Activated CD4-positive, CD25-positive, alpha-beta regulatory T cell (primary cell): ENCODE measurements at places on chromosomes 3 and 15.

DNA sequence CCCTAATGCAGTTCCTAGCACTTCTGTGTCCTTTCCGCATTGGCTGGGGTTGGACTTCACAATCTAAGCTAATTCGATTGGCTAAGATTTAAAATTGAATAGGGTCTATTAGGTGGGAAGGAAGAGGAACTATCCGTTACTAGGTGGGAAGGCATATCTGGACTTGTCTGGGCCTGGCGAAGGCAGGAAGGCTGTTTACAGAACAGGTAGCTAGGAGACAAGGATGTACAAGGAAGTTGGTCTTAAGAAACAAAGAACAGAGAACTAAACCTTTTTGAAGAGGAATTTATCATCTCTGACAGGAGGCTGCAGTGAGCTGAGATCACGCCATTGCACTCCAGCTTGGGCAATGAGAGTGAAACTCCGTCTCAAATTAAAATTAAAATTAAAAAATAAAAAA lies 17.3 kb upstream of the ATG7 start:
- DNase-seq: no peak

GRCh38 chr3:124306665-124307064 lies 314.7 kb upstream of the ROPN1 start:
- DNase-seq: no peak

DNA sequence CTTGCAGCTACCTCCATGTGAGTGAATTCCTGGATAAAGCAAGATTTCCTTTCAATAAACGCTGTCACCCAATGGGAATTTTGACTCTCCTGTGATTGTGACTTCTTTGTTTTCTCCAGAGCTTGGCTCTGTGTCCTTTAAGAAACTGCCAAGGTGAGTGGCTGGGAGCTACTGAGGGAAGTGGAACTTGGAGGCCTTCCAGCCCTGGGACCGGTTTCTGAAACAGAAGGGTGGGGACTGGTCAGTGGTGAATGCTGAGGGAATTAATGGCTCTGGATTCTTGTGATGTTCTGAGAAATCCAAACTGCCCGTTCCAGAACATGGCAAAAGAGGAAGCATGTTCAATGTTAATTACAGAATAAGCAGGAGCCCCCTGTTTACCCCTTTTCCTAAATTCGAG lies 41.1 kb upstream of the MYZAP start:
- no peak for DNase-seq

DNA sequence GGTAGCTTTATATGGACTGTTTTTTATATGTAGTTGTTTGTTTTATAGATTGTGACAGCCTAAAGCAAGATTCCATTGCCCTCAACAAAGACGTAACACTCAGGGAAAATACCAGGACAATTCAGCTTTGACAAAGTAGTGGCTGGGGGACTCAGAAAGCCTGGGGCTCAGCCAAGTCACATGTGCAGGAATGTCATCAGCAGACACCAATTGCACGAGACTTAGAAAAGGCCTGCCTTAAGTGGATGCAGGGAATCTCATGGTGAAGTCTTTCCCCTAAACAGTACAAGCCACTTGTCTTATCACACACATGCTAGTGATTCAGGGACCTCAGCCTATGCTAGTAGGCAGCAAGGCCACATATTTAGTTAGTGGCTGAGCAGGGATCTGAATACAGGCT lies 381.8 kb upstream of the THBS1 start:
- DNase-seq: no peak

DNA sequence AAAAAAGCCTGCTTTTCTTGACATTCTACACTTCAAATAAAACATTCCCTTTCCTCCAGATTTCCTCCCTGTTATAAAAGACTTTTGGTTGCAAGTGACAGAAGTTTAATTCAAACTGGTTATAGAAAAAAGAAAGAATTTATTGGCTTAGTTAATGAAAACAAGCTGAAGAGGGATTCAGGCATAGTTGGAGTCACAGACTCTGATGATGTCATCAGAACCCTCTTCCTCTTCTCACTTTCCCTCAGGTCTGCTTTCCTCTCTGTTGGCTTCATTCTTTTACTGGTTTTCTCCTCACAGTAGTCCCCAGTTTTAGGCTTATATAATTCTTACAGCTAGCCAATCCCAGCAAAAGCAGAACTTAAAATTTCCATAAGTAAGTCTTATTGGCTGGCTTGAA lies 32.0 kb upstream of the MBNL1 start:
- DNase-seq: no peak

GRCh38 chr3:143951351-143951971 lies 20.2 kb upstream of the DIPK2A start:
- no peak for DNase-seq

DNA sequence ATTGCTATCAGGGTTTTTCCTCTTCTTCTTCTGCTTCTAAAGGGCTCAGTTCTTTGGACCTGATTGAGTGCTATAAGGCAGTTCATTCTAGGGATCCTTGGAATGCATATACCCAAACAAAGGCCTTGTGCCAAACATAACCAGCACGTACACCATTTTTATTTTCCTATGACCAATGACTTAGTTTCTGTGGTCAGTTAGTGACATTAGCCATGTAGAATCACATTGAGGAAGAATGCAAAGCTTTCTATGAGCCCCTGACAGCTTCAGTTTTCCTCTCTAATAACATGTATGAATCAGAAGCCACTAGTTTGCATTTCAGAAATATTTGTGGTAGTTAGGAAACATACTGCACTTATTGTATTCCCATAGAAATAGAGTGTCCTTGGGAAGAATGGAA lies 240.0 kb downstream of the THRB start:
- no peak for DNase-seq

- DNase-seq: no peak
These were observed 158.3 kb upstream of the LPP start for GRCh38 chr3:187995667-187996066.

DNA sequence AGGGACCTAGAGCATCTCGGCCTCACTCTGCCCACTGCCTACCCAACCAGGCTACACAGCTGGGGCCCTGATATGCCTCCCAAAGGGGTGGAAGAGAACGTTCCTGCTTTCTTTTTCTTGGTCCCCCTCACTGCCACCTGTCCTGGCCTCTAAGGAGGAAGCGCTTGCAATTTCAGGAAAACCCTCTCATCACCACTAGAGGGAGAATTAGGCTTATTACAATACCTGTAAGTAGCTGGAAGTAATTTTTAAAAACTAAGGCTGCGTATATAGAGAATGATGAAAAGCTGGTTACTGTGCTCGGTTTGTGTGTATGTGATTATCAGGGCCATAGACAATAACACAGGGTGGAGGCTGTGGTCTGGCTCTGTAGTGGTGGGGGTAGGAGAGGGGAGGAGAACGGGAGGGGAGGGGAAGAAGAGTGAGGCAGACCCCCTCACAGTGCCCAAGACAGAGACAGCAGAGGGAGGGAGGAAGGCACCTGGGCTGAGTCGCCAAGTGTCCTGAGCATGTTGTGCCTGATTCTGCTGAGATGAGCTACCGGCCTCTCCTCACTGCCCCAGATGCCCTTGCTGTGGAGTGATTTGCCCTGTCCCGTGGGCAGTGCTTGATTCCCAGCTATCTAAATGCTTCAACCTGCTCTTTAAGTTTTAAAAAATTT lies 3.3 kb downstream of the GABRG3 start:
- no peak for DNase-seq

GRCh38 chr3:30720586-30721313 lies 114.3 kb downstream of the TGFBR2 start:
- DNase-seq: no peak

GRCh38 chr3:148309390-148310035 lies 388.2 kb upstream of the AGTR1 start:
- DNase-seq: no peak

- no peak for DNase-seq
These were observed 47.9 kb upstream of the OSBPL11 start for GRCh38 chr3:125643172-125643571.

GRCh38 chr15:77508541-77509243 lies 88.0 kb downstream of the HMG20A start:
- DNase-seq: no peak

DNA sequence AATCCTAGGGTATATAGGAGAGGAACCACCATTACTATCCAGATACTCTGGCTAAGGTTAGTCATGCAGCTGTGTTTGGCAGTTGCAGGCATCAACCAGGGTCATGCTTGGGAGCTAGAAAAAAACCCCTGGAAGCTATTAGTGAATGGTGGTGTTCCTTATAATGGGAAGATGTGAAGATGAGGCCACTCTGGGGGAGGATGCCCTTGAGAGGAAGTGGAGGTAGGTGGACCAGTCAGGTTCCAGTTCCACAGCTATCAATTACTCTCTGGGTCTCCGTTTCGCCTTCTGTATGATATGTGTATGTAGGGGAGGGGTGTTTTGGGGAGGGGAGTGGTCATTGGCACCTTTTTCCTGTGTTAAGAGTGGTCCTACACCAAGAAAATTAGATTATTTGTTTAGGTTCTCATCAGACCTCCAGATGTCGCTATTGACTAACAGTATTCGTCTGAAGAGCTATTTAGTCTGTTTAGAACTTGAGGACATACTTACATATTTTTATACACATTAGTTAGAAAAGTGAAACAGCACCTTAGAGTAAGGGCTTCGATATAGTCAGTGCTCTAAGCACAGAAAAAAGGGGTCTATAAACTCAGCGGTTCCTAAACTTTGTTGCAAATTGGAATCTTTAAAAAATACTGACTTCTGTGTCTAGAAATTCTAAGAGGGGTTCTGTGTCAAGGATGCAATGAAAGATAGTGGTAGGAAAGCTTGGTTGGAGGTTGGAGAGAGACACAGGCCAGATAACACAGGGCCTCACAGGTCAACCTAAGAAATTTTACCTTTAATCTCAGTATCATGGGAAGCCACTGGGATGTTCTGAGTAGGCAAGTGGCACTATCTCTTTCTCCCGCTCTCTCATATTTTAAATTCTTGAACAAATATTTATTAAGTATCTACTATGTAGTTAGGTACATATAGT lies 9.1 kb upstream of the HPS3 start:
- no peak for DNase-seq

GRCh38 chr3:126053949-126054569 lies 29.9 kb downstream of the SLC41A3 start:
- DNase-seq: no peak

- no peak for DNase-seq
These were observed 10.9 kb upstream of the STRIT1 start for GRCh38 chr3:155304394-155304793.

DNA sequence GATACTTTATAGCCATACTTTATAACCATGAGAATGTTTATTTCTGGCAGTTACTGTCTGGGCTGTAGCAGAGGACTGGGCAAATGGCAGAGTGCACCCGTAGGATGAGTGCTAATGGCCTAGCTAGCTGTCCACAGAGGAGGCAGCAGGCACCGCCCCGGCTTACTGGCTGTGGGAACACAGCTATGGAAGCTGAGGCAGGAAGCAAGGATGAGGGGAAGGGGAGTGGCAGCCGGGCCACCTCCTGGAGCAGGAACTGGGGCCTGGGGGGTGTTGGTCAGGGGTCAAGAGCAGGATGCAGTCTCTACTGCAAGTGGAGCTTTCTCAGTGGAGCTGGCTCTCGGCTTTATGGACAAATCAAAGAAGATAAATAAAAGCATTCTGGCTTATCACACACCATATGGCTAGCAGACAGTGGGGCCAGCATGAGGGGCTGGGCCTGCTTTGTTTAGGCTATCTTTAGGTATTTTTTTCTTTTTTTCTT lies 316.8 kb upstream of the CTDSPL start:
- no peak for DNase-seq

DNA sequence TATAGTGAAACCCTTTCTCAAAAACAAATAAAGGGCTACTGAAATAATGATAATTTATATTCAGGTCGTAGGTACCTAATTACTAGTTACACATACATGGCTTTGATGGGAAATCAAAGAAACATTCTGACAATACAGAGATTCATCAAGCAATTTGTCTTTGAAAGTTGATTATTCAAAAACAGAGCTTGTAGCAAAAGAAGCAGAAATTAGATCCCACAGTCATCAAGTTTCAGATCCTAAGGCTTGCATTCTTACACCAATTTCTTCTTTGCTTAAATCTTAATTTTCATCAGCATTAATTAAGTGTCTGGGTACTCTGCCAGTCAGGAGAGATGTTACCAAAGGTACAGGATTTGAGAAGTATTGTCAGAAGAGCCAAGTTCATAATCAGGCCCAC lies 1.5 kb upstream of the HEXA start:
- no peak for DNase-seq

DNA sequence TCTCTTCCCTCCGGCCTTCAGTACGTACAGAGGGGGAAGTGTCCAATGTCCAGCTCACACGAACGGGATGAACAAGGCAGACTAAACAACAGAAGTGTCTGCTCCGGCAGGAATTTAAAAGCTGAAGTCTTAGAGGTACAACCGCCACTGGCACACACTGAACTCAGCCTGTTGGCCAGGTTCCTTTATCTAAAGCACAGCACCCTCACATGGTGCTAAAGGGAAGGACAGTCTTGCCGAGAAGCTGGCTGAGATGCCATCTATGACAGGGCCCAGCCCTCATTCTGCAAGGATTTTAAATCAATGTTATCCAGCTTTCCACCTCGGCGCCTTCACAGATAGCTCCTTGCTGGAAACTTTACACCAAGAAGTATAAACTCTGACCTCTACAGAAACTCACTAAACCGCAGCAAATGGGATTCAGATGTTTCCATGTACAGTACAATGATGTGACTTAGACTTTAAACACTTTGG lies 2.8 kb downstream of the ADAMTS17 start:
- no peak for DNase-seq

GRCh38 chr3:146169891-146170290 lies 8.9 kb upstream of the PLOD2 start:
- DNase-seq: no peak

GRCh38 chr3:128205558-128206145 lies 52.4 kb downstream of the EEFSEC start:
- no peak for DNase-seq

DNA sequence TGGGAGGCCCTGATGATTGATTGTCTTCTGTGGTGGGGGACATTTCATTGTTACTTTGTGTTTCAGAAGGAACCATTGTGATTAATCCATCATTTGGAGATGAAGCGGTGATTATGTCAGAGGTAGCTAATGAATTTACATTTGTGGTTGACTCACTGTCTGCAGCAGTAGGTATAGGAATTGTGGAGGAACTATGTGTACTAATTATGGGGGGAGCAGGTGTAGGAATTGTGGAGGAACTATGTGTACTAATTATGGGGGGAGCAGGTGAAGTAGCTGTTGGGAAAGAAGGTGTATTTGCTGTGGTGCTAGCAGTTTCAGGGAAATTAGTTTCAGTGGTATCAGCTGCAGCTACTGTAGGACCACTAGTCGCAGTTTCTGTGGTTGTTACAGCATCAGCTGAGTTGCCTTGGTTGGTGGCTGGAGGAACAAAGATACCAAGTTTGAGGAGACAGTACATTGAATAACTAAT lies 6.9 kb downstream of the MUC13 start:
- no peak for DNase-seq

- DNase-seq: no peak
These were observed 380.6 kb upstream of the C2CD4B start for GRCh38 chr15:62545467-62546227.

GRCh38 chr3:122497425-122497824 lies 17.3 kb downstream of the KPNA1 start:
- no peak for DNase-seq
